ENCODE measurements at places on chromosomes 1 and 21.
A peak's percentile ranks its signal among the peaks of the same experiment; 100 is the strongest.

- DNase-seq, result no peak
Observed at GRCh38 chr1:228407106-228408040, 738 bp upstream of the TRIM11 start.

DNA sequence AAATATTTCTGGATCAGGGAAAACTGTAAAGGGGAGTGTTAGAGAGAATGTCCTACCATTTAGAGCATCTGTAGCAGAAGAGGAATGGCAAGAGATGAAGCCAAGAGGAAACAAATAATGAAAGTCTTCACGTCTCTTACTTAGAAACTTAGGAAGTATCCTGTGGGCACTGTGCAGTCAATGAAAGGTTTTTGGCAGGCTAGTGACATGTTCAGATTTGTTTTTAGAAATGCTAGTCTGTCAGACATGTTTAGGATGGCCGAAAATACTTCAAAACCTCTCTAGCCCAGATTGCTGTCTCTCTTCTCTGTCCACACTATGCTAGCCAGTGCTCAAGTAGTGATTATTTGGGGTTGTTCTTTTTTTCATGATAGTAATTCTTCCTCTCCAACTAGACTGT, 48.6 kb upstream of the RGL1 start:
- no peak for DNase-seq

DNA sequence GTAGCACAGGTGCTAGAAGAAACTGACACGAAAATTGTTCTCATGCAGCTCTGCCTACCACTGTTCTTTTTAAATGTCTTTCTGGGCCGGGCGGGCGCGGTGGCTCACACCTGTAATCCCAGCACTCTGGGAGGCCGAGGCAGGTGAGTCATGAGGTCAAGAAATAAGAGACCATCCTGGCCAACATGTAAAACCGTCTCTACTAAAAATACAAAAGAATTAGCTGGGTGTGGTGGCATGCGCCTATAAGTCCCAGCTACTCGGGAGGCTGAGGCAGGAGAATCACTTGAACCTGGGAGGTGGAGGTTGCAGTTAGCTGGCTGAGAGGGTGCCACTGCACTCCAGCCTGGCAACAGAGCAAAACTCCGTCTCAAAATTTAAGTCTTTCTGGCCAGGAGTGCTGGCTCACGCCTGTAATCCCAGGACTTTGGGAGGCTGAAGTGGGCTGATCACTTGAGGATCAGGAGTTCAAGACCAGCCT, 947 bp upstream of the RIT1 start:
- DNase-seq, result no peak

DNA sequence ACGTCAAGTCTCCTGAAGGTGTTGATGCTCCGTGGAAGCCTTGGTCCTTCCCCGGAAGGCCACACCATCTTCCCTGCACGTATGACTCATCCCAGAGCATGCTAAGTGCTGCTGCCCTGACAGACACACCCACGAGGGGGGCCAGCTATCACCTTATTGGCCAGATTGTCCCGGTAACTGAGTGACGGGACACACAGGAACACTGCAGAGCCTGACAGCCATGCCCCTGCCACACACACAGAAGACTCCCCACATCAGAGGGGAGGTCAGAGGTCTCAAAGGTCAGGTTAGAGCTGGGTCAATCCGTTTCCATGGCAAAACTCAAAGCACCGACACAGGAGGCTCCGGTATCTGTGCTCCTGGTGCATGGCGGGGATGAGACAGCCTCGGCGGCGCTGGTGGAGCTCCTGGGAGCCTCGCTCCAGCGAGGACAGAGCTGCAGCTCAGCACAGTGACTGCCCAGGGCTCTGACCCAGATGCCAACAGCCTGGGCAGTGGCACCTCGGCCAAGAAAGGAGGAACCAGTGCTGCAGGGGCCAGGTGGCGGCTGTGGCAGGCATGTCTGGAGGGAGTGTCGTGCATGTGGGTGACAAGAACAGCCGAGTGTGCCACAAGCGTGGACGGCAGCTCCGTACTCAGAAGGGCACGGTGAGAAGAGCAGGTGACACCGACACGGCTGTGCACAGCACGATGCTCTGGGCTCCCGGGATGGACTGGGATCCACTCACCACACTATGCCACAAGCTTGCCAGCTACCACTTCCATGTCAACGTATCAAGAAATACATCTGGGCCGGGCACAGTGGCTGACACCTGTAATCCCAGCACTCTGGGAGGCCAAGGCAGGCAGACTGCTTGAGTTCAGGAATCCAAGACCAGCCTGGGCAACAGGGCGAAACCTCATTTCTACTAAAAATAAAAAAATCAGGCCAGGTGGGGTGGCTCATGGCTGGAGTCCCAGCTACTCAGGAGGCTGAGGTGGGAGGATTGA, 14.8 kb upstream of the TMEM240 start:
- no peak for DNase-seq

DNA sequence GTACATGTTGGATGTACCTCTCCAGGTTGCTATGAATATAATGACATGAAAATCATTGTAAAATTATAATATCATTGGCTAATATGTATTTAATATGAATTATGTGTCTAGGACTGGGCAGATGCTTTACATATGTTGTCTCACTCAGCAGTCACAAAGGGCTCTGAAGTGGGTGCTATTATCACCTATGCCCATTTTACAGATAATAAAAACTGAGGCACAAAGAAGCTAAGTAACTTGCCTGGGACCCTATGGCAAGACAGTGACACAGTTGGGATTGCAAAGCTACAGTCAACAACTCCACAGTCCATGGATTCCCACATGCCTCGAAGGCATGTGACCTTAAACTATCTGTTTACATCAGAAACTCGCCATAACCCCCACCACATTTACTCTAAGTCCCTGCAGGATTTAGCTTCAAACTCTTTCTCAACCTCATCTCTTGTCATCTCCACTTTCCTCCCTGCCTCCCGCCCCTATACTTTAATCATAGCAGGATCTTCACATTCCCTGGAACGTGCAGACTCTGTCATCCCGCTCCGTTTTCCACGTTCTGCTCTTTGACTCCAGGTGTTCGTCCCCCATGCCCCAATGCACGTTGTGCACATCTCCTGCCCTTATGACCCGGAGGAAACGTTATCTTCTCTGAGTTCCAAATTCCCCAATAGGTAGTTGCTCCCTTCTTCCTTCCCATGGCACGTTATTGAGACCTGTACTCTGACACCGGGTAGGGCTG, 143.0 kb upstream of the NRIP1 start:
- DNase-seq, result no peak

DNA sequence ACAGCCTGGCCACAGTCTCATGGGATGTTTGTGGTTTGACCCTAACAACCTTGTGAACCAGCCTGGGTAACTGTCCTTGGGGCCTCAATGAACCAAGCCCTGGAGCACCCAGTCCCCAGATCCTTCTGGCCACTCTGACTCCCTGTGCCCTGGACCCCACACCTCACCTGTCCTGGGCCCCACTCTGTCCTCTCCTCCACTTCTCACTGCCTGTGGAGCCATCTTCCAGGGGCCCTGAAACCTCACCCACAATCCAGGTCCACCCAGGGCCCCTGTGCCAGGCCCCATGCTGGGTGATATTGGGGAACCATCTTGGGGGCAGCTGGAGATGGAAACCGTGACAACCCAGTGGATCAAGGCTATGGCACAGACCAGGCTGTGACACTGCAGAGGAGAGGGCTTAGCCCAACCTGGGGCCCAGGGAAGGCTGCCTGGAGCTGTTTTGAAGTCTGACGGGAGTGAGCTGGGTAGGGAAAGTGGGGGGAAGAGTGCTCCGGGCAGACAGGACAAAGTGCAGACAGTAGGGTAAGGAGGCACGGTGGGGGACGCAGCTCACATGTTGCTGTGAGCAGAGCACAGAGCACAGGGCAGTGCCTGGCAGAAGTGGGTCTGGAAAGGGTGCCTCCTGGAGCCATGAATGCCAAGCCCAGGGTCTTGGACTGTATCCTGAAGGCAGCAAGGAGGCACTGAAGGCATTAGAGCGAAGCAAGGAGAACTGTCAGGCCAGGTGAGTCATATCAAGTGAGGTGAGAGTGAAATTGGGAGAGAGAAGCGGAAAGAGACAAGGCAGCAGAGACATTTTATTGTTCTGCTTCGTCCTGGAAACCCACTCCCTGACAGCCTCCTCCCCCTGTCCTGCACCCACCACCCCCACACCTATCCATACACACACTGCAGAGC, 12.1 kb upstream of the LRP8 start:
- no peak for DNase-seq

DNA sequence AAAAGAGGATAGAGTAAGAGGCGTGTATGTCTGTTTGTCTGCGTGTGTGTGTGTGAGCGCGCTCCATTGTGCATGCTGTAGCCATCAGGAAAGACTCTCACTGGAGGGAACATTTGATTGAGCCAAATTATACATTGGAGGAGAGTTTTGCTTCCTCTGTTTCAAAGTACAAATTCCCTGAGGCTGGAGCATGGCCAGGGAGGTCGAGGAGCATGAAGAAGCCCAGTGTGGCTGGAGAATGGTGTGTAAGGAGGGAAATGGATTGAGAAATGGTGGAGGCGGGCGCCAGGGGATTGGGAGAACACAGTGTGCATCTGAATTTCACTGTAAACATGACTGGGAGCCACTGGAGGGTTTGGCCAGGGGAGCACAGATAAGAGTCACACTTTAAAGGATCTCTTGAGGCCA, 22.1 kb upstream of the EFNA1 start:
- DNase-seq, result no peak

DNA sequence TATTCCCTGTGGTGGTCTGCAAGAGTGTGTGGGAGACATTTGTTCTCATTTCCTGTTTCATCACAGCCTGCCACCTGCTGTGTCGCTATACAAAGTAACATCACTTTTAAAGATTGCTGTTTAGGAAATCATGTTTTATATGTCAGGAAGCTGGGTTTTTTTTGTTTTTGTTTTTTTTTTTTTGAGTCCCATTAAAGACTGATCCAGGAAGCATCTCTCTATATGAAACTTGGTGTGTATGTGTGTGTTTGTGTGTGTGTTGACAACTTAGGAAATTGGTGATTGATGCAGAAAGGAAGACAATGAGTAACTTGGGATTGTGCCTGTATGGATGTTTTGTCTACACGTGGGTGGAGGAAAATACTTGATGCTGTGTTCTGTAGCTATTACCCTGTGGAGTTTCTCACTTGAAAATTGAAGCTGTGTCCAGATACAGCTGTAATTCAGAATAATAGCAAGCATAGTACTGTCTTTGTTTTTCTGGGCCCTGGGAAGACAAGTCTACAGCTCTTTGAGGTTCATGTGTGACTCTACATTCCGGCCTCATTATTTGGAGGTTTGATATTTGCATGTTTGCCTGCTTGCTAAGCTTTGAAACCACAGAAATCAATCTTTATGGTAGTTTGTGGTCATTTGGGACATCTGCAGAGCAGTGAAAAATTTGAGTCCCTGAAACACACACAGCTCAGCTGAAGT, 47.9 kb downstream of the LAMC1 start:
- DNase-seq, result no peak

DNA sequence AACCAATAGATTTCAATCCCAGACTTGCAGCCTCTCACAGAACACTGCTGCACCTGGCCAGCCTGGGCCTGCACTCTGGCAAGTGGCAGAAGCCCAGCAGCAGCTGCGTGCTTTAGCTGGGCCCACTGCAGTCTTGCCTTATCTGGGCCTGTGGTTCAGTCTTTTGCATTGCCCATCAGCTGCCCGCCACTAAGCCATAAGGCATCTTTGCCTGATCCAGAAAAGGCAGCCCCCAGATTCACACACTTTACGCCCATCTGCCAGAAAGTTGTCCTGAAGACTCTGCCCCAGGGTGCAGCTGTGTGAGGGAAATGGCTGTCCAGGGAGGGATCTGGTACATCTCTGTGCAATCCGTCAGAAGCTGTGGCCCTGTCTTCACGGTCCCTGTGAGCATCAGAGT, 217.0 kb downstream of the DNAH14 start:
- no peak for DNase-seq

DNA sequence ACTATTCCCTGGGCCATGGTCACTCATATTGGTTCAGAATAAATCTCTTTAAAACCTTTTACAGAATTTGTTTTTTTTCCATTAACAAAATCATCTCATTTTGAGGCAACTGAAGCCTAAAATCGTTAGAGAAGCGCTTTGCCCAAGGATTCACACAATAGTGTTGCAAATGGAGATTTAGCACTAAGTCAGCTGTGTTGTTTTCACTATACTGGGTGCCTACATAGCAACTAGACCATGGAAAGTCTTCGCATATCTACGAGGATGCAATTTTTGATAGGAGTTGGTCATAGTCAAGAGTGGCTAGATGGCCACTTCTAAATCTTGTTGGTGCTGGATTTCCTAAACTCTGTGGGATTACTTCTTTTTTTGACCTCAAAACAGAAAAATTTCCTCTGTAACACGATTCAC, 530 bp upstream of the TIPRL start:
- DNase-seq, result no peak

GRCh38 chr1:6599141-6599975, 3.3 kb downstream of the KLHL21 start:
- DNase-seq, result peak; percentile 87

GRCh38 chr1:109290998-109291397, 8.1 kb upstream of the PSRC1 start:
- peak; percentile 71 for DNase-seq

- no peak for DNase-seq
Observed at GRCh38 chr1:10838541-10838940, 42.1 kb upstream of the CASZ1 start.

- peak; percentile 92 for DNase-seq
Observed at GRCh38 chr1:63463248-63463647, 59.8 kb downstream of the ITGB3BP start.

DNA sequence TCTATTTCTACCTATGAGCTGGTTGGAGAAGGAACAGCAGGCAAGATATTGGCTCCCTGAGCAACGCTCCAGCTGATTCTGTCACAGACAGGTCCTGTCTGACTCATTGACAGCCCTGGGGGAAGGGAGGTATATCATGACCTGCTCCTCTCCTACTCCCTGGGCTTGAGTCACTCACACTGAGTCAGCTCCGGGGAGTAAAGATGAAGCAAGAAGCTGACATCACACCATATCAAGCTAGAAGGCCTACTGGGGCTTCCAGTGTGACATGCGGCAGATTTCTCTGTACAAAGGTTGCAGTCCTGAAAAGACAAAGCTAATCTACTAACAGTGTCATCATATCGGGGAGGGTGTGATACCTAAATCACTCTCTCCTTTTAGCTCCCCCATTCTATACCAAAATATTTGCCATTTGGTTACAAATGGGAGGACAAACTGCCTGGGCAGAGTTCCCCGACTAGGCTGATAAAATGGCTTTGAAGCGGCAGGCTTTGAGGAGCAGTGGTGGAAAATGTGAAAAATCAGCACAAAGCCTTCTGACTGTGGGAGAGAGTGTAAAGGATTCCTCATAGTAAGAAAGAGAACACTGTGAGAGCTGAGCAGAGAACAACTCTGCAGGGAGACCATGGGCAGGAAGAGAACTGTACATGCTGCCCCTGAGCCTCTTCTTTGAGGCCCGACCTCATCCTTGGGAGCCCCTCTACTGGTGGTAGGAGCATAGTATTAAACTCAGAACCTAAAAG, 15.5 kb downstream of the PI4KB start:
- peak; percentile 86 for DNase-seq

Data from AML-193 (cell line).